ENCODE measurements at places on chromosomes 13 and 19. TPM values are rescaled to one million over a fixed set of nuclear protein-coding genes. Genes with fewer than 3 reads are reported as not detected.

PLIN4 gene
- total RNA-seq: 21.2 TPM

SIAH3 gene
- total RNA-seq: not detected

RB1 gene
- total RNA-seq: 31.5 TPM

ZNF320 gene
- 5.3 TPM for total RNA-seq

CKM gene
- total RNA-seq: not detected

DNA sequence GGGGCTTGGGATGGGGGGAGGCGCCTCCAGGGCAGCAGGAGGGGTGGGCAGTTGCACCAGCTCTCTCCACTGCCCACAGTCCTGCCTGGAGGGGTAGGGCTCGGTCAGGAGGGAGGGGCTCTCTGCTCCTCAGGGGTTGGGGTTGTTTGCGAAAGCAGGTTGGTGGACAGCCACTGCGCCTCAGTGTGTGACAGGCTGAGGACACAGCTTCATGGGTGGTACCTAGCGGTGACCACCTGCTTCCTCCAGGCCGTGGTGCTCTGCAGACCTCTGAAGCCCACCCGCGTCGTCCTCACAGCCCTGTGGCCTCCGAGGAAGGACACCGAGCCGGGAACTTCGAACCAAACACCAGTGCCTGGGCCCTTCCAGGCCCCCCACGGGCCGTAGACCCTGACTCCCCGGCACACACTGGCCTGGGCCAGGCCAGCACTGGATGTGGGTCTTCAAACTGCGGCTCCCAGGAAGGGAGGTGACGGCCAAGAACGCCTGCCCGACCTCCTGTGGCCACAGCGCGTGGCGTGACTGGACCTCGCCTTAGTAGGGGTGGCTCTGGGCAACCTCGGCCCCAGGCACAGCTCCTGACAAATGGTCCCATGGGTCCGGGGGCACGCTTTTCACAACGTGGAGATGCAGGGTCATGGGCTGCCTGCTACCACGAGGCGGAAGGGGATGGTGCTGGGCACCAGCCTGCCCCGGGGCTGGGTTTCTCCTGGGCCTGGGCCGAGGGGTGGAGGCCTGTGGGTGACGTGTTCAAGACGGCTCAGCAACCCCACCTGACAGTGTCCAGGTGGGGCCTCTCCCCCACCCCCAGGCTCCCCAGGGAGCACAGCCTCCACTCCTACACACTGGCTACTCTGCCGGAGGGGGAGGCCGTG, 173.2 kb downstream of the KDM4B start:
- H3K36me3 ChIP-seq: peaks cover 97% of the 10 kb centered on the region
- H3K4me1 ChIP-seq: peaks cover 7% of the 10 kb centered on the region
- no peaks in the 10 kb centered on the region for H3K27me3 ChIP-seq
- no peak for DNase-seq

DNA sequence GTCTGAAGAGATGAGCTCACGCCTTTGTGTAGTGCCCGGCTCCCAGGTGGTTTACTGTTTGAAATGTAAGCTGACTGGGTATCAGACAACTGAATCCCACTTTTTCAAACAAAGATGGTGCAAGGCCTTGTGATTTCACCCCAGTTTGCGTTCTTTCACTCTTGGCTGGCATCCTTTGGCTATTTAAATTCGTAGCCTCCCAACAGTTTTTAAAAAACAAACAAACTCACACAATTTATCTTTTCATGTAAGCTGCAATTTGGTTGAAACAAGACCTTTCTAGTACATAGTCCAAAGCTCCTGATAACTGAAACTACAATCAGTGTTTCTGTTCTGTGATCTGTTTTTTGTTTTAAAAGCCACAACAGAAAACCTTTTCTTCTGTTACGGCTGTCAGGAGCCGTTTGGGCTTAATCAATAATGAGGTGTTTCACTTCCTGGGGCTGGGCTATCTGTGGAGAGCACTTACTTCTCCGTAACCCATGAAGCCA, 65.1 kb upstream of the NPAS1 start:
- peaks cover 55% of the 10 kb centered on the region for H3K4me1 ChIP-seq
- no peak for DNase-seq
- no peak overlapping the region for H3K4me3 ChIP-seq
- H3K27ac ChIP-seq: peak overlapping the region; percentile 35
- H3K27me3 ChIP-seq: no peaks in the 10 kb centered on the region
- peaks cover 2% of the 10 kb centered on the region for H3K36me3 ChIP-seq

DNA sequence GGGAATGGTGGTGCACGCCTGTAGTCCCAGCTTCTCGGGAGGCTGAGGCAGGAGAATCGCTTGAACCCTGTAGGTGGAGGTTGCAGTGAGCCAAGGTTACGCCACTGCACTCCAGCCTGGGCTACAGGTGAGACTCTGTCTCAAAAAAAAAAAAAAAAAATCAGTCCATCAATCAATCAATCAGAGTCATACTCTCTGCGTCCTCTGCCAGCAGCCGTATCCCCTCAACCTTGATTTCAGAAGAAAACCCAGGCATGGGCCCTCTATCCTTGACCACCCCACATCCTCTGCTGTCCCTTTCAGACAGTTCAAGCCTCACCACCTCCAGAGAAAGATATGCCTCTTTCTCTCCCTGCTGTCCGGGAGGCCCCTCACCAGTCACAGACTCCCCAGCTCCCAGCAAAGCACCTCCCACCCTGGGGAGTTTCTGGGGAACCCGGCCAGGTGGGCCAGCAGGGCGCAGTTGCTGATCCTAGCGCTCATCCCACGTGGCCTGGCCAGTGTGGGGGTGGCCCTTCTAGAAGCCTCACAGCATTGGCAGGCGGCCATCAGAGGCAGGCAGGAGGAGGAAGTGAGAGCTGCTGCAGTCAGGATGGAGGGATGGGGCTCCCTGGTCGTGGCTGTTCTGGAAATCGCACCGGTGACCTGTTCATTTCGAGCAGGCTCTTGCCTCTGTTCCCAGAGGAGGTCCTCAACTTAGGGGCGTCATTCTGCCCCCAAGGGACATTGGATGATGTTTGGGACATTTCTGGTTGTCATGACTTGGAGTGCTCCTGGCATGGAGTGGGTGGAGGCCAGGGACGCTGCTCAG, 10.2 kb upstream of the JSRP1 start:
- no peaks in the 10 kb centered on the region for H3K36me3 ChIP-seq
- H3K27me3 ChIP-seq: no peaks in the 10 kb centered on the region
- no peak for DNase-seq
- no peak overlapping the region for H3K4me3 ChIP-seq

DNA sequence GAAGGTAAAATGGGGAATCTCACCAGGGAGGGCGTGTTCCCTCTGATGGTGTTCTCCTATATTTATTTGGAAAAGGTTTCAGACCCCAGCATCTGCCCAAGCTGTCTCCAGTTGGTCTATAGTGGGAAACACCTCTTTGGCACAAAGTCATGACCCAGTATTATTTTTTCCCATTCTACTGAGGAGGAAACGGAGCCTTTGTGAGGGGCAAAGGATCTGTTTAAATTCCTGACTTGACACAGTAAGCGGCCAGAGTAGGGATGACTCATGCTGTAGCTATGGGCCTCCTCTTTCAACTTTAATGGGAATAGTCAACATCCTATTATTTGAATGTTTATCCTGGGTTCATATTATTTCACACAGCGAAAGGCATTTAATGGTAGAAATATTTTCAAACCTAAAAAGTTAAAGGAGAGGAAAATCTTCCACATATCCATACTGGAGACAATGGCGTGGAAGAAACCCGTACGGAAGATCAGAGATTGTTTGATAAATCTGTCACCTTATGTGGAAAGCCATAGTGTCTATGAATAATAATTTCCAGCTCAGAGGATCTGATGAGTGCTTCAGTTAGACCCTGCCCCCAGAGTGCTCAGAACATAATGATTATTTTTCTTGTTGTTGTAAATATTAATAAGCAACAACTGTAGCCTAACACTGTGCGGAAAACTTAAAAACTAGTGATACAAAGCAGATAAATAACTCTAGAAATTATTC, 126.0 kb downstream of the FOXO1 start:
- no peaks in the 10 kb centered on the region for H3K36me3 ChIP-seq
- DNase-seq: no peak
- H3K27ac ChIP-seq: no peak overlapping the region

GRCh38 chr19:23999821-24000610, 85.3 kb downstream of the ZNF726 start:
- H3K27me3 ChIP-seq: no peaks in the 10 kb centered on the region
- no peak overlapping the region for H3K4me3 ChIP-seq
- H3K4me1 ChIP-seq: no peaks in the 10 kb centered on the region

GRCh38 chr13:46267166-46267565, 55.4 kb downstream of the LRRC63 start:
- no peaks in the 10 kb centered on the region for H3K36me3 ChIP-seq
- no peaks in the 10 kb centered on the region for H3K4me1 ChIP-seq
- no peak for DNase-seq
- no peak overlapping the region for H3K27ac ChIP-seq

GRCh38 chr13:55013051-55013450, 1984.4 kb downstream of the OLFM4 start:
- DNase-seq: no peak
- no peaks in the 10 kb centered on the region for H3K36me3 ChIP-seq
- no peak overlapping the region for H3K4me3 ChIP-seq

GRCh38 chr13:39836038-39836437, 180.6 kb downstream of the COG6 start:
- H3K4me1 ChIP-seq: no peaks in the 10 kb centered on the region
- no peak overlapping the region for H3K27ac ChIP-seq
- no peaks in the 10 kb centered on the region for H3K36me3 ChIP-seq
- DNase-seq: no peak
- no peaks in the 10 kb centered on the region for H3K27me3 ChIP-seq

DNA sequence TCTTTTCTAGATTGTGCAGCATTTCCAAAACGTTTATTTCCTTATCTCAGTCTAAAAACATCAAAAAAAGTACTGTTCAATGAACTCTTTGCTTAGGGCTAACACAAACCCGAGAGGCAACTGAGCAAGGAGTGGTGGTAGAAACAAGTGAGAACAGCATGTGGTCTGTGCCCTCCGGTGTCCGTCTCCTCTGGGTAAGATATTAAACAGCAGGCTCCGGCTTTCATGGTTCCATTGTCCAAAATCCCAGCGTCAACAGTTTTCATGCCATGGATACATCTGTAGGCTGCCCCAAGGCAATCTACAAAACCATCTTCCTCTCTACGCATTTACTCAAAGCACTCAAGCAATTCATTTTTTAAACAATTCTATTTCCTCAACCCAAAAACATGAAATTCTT, 22.8 kb downstream of the DCLK1 start:
- no peaks in the 10 kb centered on the region for H3K27me3 ChIP-seq
- no peak overlapping the region for H3K27ac ChIP-seq

DNA sequence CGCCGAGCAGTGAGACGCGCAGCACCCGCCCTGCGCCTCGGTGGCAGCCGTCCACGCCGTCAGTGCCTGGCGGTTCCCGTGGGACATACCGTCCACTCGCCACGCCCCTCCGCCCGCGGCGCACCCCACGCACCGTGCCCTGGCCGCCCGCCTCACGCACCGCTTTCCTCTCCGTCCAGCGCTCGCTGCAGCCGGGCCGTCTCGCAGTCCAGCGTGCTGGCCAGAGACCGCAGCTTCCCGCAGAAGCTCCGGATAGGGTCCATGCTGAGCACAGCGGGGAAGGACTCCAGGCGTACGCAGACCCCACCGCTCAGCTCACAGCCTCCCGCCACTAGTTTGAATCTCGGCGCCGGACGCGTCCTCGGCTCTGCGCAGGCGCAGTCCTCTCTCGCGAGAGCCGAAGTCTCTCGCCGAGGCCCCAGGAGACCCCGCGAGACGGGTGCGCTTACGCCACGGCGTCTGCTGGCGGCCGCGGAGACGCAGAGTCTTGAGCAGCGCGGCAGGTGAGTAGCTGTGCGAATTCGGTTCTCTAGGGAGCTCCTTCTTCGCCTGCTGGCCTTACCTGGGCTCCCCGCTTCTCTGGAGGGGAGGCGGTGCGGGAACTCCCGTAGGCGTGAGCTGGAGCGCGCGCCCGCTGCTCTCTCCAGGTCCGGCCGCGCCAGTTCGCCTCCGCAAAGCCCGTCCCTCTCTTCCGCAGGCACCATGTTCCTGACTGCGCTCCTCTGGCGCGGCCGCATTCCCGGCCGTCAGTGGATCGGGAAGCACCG, at the start of the genes MRPL57 and SKA3:
Gene MRPL57, plus strand, starts transcription at position 444 of the 767 bp plus-strand sequence. Its CDS starts 259 bp downstream, at position 703.
Gene SKA3, minus strand, starts transcription at position 338 of the 767 bp plus-strand sequence. Its CDS starts 75 bp downstream, at position 263.
- peaks cover 17% of the 10 kb centered on the region for H3K4me1 ChIP-seq
- H3K27me3 ChIP-seq: no peaks in the 10 kb centered on the region
- H3K36me3 ChIP-seq: no peaks in the 10 kb centered on the region
- H3K4me3 ChIP-seq: peak within 1 kb of the TSS; percentile 71

DNA sequence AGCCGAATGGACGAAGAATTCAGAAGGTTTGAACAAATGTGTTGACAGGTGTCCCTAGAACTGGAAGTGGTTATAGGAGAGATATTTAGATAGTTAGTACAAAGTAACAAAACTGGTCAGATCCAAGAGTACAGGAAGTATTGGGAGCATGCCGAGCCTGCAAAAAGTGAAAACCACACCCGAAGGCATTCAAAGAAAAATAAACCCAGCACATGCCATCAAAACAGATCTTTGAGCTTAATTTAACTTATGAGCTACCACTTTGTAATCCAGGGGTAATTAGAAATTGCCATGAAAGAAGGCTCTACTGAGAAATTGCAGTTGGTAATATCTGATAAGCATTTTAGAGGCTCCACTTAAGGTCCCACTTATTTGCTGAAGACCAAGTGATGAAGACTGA, 214.2 kb downstream of the DNAJC15 start:
- no peaks in the 10 kb centered on the region for H3K27me3 ChIP-seq
- H3K27ac ChIP-seq: no peak overlapping the region
- no peaks in the 10 kb centered on the region for H3K36me3 ChIP-seq
- no peak overlapping the region for H3K4me3 ChIP-seq

- H3K27me3 ChIP-seq: no peaks in the 10 kb centered on the region
- H3K27ac ChIP-seq: peak overlapping the region; percentile 69
- peaks cover 60% of the 10 kb centered on the region for H3K4me1 ChIP-seq
- DNase-seq: no peak
These were observed 1.4 kb downstream of the ABCA7 start for GRCh38 chr19:1041272-1041834.

DNA sequence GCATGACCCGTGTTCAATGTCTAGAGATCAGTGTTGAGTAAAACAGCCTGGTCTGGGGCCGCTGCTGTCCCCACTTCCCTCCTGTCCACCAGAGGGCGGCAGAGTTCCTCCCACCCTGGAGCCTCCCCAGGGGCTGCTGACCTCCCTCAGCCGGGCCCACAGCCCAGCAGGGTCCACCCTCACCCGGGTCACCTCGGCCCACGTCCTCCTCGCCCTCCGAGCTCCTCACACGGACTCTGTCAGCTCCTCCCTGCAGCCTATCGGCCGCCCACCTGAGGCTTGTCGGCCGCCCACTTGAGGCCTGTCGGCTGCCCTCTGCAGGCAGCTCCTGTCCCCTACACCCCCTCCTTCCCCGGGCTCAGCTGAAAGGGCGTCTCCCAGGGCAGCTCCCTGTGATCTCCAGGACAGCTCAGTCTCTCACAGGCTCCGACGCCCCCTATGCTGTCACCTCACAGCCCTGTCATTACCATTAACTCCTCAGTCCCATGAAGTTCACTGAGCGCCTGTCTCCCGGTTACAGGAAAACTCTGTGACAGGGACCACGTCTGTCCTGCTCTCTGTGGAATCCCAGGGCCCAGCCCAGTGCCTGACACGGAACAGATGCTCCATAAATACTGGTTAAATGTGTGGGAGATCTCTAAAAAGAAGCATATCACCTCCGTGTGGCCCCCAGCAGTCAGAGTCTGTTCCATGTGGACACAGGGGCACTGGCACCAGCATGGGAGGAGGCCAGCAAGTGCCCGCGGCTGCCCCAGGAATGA, 1.5 kb upstream of the CEACAM5 start:
- peak; percentile 77 for DNase-seq
- no peak overlapping the region for H3K27ac ChIP-seq
- no peaks in the 10 kb centered on the region for H3K4me1 ChIP-seq

Measured in suprapubic skin (tissue), 4 donors.